ENCODE measurements at places on chromosomes 4 and X.

DNA sequence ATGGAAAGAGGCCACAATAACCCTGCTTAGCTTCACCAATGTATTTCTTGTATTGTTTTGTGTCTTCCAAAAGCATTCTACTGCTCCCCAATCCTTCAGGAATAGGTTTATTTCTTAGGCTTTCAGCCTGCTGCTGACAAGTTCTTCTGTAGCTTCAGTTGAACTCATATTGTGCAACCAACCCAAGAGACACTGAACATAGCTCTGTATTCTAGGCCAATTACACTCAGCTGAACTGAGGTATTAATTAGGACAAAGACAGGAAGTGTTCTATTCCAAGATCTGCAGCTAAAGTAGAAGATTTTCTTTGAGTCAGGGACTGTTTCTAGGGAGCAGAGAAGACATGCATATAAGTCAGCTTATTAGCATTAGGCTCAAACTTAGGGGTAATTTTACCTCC is 151.8 kb downstream of the LHFPL1 start:
- DNase-seq, result no peak

DNA sequence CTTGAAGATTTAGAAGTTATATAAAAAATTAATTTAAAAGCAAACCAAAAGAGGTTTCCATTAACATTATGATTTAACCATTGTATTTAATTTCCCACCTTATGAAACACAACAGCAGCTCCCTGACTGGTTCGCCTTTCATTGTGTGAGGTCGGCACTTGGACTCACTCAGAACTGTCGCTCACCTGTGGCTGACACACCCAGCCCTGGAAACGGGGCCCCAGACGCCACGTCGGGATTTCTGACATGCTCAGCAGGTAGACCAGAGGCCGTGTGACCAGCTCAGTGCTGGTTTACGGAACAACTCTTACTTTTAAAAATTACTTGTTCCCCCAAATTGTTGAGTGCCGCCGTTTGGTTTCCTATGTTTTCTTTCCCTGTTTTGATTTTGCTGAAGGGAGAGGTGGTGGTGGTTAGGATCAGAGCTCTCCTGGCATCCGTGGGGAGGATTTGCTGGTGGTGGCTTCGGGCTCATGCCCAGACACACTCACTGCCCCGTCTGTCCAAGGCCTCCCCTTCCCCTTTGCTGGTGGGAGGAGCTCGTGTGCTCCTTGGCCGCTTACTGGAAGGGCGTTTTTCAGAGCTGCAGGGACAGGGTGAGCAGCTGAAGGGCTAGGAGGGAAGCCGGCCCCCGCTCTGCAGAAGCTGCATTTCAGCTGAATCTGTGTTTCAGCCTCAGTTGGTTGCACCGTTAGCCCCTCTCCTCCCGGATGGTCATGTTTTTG is 59.2 kb downstream of the CPLX1 start:
- DNase-seq, result no peak

- no peak for DNase-seq
Observed at GRCh38 chr4:856225-856901, 30.4 kb upstream of the CPLX1 start.

DNA sequence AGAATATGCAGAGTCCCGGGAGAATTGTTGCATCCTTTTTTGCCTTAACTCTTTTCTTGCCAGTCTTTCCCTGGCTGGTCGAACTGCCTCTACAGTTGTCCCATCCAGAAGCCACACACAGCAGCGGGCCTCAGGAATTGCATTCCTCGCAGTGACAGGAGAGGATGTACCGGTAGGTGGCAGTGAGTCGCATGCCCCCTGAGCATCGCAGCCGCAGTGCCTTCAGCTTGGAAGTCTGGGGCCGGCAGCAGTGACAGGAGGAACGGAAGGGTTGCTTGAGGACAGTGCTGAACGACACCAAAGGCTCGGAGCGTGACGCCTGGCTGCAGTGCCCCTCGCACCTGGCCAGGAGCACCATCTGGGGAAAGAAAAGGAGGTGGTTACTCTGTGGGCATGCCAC is 23.5 kb downstream of the NDP start:
- DNase-seq, result no peak

DNA sequence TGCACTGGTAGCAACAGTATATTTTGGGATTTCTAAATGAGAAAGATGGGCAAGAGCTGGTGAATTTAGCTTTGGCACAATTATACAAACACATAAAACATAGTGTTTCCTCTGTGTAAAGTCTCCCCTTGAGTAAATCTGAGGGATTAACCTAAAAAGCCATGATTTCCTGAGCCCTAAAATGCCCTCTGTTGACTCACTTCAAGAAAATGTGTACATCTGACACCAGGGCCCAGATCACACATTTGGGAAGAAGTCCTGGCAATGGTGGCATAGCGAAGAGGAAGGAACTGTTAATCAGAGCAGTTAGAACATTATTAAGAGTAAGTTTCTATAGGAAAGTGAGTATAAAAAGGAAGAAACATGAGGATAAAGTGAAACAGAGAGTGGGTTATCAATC is 338.5 kb downstream of the SPOCK3 start:
- DNase-seq, result no peak

DNA sequence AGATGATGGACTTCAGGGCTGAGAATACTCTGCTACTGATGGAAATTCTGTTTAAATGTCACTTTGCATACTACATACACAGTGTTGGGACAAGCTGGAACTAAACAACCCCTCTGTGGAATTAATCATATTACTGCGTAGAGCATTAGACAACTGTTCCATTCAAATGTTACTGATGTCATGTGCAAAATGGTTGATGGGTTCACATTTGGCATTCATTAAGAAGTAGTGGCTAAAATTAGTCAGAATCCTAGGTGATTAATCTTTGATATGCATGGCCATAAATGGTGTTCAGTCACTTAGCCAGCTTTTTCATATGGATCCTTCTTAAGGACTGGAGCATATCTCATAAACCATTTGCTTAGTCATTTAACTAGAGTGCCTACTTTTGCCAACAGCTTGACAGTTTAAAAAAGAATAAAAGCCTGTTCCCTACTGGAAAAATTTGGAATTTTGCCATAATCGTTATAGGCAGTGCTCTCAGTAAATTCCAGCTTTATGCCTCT is 105.2 kb downstream of the RNF150 start:
- no peak for DNase-seq

DNA sequence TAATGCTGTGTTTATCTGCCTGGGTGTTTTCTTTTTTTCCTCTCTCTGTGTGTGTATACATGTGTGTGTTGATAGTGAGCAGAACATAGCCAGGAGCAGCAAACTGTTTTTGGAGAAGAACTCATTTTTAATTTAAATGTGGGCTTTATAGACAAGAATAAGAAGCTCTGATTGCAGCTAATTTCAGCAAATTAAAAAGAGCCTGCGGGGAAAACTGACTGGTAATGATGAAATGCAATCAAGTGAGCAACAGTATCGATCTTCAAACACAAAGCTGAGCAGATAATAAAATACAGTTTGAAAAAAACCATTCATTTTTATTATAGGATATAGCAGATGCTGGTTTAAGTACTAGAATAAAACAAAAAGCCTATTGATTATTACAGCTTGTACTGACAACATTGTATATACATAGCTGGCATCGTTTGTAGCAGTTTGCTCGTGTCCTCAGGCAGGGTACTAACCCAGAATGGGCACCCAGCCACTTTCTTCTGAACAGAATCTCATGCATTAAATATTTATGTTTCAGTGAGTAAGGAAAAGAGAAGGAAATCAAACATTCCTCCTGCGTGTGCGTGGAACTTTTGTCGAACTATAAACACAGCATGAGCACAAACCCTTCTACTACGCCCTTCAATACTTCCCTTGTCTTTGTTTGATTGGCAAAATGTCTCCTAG is 73.5 kb upstream of the ZFP42 start:
- no peak for DNase-seq

DNA sequence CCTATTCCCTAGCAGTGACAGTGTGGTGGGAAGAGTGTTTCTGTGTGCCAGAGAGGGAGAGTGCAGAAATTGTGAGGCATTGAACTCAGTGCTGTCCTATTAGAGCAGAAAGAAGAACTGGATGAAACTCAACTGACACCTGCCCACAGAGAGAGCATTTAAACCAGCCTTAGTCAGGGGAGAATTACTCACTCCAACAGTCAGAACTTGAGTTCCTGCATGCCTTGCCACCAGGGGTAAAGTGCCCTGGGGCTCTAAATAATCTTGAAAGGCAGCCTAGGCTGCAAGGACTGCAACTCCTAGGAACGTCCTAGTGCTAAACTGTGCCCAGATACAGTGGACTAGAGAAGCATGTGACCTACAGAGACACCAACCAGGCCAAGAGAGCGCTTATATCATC is 12.8 kb downstream of the CYSLTR1 start:
- no peak for DNase-seq

DNA sequence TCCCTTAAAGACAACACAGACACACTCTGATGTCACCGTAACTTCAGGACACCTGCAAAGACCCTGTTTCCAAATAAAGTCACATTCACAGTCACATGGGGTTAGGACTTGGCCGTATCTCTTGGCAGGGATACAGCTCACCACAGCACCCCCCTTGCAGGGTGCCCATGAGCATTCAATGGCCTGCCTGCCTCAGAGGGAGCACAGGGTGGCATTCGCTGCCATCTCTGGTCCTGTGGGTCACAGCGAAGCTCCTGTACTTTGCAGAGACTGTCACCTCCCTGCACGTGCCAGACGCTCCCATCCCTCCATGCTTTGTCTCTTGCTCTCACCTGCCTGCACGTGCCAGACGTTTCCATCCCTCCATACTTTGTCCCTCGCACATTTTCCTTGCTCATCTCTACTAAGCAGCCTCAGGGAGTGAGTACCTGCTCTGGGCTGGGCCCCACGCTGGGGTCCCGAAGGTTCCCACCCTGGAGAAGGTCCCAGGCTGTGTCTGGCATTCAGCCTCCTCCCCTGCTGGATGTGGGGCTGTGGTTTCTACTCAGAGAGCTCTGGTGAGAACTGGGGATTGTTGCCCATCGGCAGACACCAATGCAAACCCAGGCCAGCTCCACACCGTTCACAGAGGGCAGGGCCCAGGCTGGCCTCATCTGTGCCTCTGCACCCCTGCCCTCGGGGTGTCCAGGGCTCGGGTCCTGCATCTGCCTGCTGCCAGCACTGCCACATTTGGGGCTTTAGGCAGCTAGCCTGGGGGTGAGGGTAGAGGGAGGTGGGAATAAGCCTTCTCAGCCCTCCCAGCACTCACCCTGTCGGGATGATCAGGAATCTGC is 15.8 kb downstream of the HTRA3 start:
- no peak for DNase-seq

DNA sequence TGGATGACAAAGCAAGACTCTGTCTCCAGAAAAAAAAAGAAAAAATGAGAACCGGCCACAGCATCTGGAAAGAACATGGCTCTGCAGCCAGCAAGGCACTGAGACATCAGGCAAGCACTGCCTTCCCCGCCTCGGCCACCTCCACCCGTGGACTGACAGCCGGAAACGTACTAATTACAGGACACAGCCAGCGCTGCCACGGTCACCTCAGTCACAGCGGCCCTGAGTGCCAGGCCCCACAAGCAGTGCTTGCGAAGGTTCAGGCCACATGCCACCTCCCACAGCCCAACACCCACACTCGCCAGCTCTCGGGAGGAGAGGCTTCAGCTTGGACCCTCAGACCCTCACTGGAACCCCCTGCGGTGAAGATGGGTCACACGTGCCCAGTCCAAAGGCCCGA is 16.8 kb downstream of the FAM53A start:
- DNase-seq, result no peak

DNA sequence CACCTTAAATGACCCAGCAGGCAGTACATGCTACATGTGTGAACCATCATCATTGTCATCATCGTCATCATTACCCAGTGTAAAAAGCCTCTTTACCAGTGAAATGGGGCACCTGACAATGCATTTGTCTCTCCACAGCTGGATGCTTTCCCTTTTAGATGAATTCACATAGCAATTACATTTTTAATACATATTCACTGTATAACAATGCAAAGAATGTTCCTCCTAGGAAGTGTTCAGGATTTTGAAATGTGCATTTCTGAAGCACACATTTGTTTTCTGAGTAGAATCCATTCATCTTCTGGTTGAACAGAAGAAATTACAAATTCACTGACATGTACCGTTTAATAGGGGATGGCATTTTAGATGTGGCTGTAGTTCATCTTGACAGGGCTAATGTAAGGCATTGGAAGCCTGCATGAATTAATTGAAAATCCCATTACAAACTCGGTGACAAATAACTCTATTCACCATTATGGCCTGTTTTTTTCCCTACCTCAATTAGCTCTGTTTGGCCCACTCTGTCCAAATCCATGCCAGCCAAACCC is 111.1 kb downstream of the SH3RF1 start:
- DNase-seq, result no peak

DNA sequence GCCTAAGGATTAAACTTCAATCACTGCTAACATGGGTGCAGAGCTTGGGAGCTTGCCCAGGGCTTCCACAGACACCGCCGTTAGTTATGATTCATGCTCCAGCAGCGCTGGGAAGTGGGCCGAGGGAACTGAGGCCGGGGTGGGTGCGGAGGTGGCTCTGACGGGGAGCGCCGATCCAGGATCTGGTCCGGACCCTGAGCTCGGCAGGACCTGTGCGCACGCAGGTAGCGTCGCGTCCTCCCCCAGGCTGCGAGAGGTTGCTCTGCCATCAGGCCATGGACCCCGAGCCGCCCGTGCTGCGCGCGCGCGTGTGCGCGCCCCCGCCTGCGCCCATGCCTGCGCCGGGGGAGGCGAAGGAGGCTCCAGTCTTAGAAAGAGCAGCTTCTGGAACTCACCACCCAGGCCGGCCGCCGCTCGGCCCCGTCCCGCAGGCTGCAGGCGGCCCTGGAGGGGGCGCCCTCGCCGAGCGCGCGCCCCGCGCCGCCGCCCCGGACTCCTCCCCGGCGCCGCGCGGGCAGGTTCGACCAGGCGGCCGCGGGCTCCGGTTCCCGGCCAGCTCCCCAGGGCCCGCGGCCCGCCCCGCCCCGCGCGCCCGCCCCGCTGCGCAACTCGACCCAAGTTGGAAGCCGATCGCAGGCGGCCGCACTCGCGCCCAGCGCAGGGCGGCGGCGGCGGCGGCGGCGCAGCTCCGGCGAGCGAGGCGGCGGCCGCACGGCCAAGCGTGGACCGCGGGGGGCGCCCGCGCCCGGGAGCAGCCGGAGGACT is 732 bp upstream of the ADRA2C start:
- DNase-seq, result no peak

DNA sequence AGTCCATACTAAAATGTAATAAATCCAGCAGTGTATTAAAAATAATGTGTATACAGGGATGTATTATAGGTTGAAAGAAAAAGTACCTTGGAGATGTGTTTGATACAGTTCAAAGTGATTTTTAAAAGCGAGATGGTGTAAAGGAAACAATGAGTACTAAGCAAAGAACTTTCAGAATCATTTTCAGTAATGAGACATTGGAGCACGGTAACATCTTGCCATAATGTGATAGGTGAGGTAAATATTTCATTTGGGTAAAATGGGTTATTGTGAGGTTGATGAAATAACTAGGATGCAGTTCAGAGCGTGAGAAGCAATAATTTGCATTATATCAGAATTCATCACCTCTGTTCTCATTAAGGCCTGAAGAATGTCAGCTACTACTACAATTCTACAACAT is 25.9 kb downstream of the EIF2S3 start:
- DNase-seq, result no peak

DNA sequence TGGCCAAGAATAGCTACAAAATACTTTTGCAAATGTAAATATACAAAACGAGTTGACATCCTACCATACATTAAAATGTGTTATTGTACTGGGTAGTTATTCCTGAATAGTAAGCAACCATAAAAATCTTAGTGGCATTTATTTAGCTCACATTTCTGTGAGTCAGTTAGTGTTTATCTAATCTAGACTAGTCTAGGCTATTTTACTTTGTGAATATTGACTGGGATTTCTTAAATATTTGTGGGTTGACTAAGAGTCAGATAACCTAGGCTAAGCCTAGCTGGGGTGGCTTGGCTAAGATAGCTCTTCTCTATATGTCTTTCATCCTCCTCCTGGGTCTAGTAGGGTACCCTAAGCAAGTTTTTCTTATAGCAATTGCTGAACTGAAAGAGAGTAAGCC is 543.8 kb upstream of the DIAPH2 start:
- DNase-seq, result no peak
